ENCODE measurements at places on chromosomes 16 and 17. TPM values are rescaled to one million over a fixed set of nuclear protein-coding genes. Genes with fewer than 3 reads are reported as not detected.

Gene ASB16
- 0.30 TPM for total RNA-seq

Gene GPRC5B
- 0.42 TPM for total RNA-seq

Gene NDRG4
- 0.69 TPM for total RNA-seq

Gene LRRC46
- total RNA-seq, result 0.79 TPM

Gene WNT9B
- not detected for total RNA-seq
